ENCODE measurements at places on chromosomes 11 and 22. TPM values are rescaled to one million over a fixed set of nuclear protein-coding genes. Genes with fewer than 3 reads are reported as not detected.

Gene CDC45
- total RNA-seq, result 6.5 TPM

Gene RAB36
- total RNA-seq, result 3.8 TPM

Gene CARD16
- total RNA-seq, result 55.9 TPM

Gene MS4A12
- not detected for total RNA-seq

Gene FTH1
- total RNA-seq, result 3,536 TPM

Gene TRIM51G
- total RNA-seq, result not detected

Gene FANCF
- total RNA-seq, result 8.7 TPM

Gene HTR3A
- 0.44 TPM for total RNA-seq

Gene MS4A6A
- total RNA-seq, result 143 TPM

Gene TUBA8
- 0.79 TPM for total RNA-seq

Gene ACTN3
- not detected for total RNA-seq

Gene OSBPL5
- 34.5 TPM for total RNA-seq

Gene VSIG10L2
- total RNA-seq, result not detected

Gene MRPL49
- total RNA-seq, result 47.2 TPM

Gene NCF4
- total RNA-seq, result 68.1 TPM

Gene DEFB131B
- not detected for total RNA-seq

Gene ZDHHC8
- 81.8 TPM for total RNA-seq

Gene F2
- total RNA-seq, result not detected

Gene MISFA
- total RNA-seq, result 4.6 TPM

Gene PNPLA2
- 128 TPM for total RNA-seq

Gene PRR5L
- 27.0 TPM for total RNA-seq

Gene OR52E8
- total RNA-seq, result not detected

Gene AIP
- 68.2 TPM for total RNA-seq

Gene NAALADL1
- 8.5 TPM for total RNA-seq

Gene PRMT3
- total RNA-seq, result 8.0 TPM

Gene ISX
- not detected for total RNA-seq

Gene CLDN5
- 86.9 TPM for total RNA-seq

Gene KREMEN1
- total RNA-seq, result 24.6 TPM

Gene APOBEC3B
- total RNA-seq, result 9.5 TPM

Gene BET1L
- 53.6 TPM for total RNA-seq

Gene TMEM179B
- 52.7 TPM for total RNA-seq

Gene CRYBB2
- not detected for total RNA-seq

Gene KRTAP5-2
- not detected for total RNA-seq

Gene CASTOR1
- total RNA-seq, result 12.4 TPM

Gene WNT7B
- 11.4 TPM for total RNA-seq

Gene HBE1
- total RNA-seq, result not detected

Gene ALX4
- not detected for total RNA-seq

Gene FAM227A
- 3.1 TPM for total RNA-seq

Gene KCTD14
- 19.2 TPM for total RNA-seq

Gene MIOX
- total RNA-seq, result not detected

Gene HTATIP2
- total RNA-seq, result 67.7 TPM
